H7 (cell line): ENCODE measurements at places on chromosomes 7 and 10. TPM values are rescaled to one million over a fixed set of nuclear protein-coding genes. Genes with fewer than 3 reads are reported as not detected.

DNA sequence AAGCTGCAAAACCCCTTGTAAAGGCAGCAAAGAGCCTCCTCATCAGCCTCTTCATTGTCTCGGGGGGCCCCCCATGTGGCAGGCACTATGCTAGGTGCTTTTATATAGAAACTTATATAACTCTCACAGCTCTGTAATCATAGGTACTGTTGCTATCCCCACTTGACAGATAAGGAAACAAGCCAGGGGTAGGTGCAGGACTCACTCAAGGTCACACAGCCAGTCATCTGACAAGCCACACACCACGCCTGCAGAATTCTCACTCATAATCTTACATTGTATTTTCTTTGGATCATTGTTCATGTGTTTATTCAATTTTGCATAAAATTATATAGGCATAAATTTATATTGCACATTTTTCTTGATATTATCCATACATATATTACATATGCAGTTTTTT lies 165.4 kb downstream of the PPP1R17 start:
- DNase-seq: no peak

DNA sequence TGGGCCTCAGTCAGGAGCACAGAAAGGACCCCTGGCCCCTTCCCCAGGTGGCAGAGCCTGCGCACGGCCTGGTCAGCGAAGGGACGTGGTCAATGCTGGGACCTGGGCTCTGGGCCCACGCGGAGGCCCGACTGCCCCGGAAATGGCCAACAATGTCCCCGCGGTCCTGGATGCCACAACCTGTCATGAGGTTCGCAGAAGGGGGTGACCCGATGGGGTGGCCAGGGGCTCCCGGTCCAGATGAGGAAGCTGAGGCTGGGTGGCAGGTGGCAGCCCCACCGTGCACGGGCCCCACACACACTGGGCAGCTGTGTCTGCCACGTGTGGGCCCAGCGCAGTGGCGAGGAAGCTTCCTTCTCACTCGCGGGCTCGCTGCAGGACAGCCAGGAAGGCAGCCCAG lies 49.4 kb downstream of the DPYSL4 start:
- no peak for DNase-seq

DNA sequence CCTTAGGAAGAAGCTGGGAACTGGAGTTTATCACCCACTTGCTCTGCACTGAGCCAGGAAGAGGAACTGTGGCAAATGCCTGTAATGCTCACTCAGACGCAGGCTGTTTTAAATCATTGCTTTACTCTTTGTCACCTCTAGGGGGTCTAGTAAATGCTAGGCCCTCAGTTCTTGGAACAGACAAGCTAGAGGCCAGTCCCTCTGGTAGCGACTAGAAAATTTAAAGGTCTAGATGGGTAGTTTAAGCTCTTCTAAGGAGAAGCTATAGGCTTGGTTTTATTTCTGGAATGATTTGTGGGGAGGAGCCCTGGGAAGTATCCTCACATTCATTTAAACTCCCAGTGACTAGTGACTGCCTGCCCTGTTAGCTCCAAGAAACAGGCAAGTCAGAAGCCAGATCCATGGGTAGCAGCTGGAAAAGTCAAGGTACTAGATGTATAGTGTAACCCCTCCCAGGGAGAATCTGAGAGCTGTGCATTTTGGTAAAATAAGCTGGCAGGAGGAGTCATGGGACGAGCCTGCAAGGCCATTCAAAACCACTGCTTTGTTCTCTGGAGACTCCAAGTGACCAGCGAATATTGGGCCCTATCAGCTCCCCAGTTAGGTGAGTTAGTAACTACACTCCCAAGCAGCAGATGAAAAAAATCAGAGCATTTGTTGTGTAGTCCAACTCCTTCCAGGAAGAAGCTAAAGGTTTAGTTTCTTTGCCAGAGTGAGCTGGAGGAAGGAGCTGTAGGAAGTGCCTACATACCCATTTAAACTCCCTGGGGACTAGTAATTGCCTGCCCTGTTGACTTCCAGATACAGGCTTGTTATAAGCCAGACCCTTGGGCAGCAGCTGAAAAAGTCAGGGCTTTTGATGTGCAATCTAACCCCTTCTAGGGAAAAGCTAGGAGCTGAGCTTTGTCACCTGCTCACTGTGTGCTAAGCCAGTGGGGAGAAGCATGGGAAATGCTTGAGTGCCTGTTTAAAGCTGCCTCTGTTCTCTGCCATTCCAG lies 68.9 kb downstream of the DYNC1I1 start:
- peak; percentile 59 for DNase-seq

GRCh38 chr10:50552308-50552707 lies 71.4 kb downstream of the SGMS1 start:
- DNase-seq: no peak

GRCh38 chr7:155935726-155936125 lies 123.5 kb upstream of the SHH start:
- DNase-seq: no peak

DNA sequence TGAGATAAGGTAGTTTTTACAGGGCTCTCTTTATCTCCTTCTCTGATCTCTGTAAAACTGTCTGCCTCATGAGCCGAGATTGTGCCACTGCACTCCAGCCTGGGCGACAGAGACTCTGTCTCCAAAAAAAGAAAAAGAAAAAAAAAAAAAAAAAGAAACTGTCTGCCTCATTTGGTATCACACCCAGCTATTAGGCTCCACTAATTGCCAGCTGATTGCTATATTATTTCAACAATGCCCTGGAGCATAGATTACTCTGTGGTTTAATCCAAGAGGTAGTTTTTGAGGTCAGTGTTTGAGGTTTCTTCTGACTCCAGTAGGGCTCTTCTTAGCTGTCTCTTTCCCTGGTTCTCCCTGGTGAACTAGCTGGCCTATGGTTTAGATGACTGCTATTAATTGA lies 268.1 kb upstream of the PLPP4 start:
- DNase-seq: no peak

GRCh38 chr10:71975871-71976725 lies 11.9 kb downstream of the CHST3 start:
- DNase-seq: peak; percentile 48

- DNase-seq: no peak
These were observed 40.0 kb upstream of the KMT2E start for GRCh38 chr7:104973909-104974415.

GRCh38 chr10:103573205-103573487 lies 79.6 kb downstream of the NEURL1 start:
- DNase-seq: no peak

- DNase-seq: no peak
These were observed 3.6 kb upstream of the MXI1 start for GRCh38 chr10:110203500-110204455.

CLDN4 gene
- total RNA-seq: 2.0 and 2.1 TPM in 2 replicates

PNLIPRP1 gene
- not detected in 2 replicates for total RNA-seq

CPA2 gene
- total RNA-seq: not detected in 2 replicates

CHRM2 gene
- total RNA-seq: 0.18 TPM in 1 of 2 replicates, not detected in the other

SNX13 gene
- 17.8 and 25.2 TPM in 2 replicates for total RNA-seq

DKK1 gene
- 1.0 and 1.3 TPM in 2 replicates for total RNA-seq

GRID1 gene
- total RNA-seq: 0.22 and 0.31 TPM in 2 replicates

FKBP6 gene
- 0.10 TPM in 1 of 2 replicates, not detected in the other for total RNA-seq

RPEL1 gene
- not detected in 2 replicates for total RNA-seq

AKR1B1 gene
- 108 and 120 TPM in 2 replicates for total RNA-seq

HSPA12A gene
- total RNA-seq: 1.9 and 2.2 TPM in 2 replicates

GHRHR gene
- total RNA-seq: 1.9 and 2.7 TPM in 2 replicates

MRPS17 gene
- 22.1 and 25.7 TPM in 2 replicates for total RNA-seq
